Hindlimb muscle (tissue), 1 donor: ENCODE measurements at places on chromosomes 2 and 18. TPM values are rescaled to one million over a fixed set of nuclear protein-coding genes. Genes with fewer than 3 reads are reported as not detected.
A peak's percentile ranks its signal among the peaks of the same experiment; 100 is the strongest.

DSEL gene
- 9.0 TPM for polyA plus RNA-seq

IL1F10 gene
- not detected for polyA plus RNA-seq

SLC39A10 gene
- 21.6 TPM for polyA plus RNA-seq

DTNB gene
- polyA plus RNA-seq, result 4.7 TPM

DNA sequence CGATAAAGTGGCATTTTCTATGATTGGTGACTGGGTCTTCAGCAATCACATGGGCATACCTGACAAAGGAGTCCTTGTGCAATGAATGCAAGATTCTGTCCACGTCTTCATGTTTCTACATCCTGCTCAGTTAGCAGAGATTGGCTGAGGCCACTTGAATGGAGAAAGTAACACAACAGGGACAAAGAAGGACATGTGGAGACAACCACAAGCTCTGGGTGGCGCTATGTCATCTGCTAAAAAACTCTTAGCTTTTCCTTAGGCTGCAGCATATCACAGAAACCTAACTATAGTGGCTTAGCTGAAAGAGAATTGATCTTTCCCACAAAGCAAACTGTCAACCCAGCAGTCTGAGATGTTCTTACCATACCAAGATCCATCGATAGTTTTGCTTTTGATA, 1109.7 kb downstream of the SOCS6 start:
- DNase-seq, result peak; percentile 3

- no peak for DNase-seq
These were observed 128.0 kb downstream of the NFATC1 start for GRCh38 chr18:79523736-79524180.

GRCh38 chr2:197889041-197889440, 84.6 kb downstream of the PLCL1 start:
- DNase-seq, result no peak

GRCh38 chr2:220129391-220129790, 502.0 kb downstream of the SLC4A3 start:
- DNase-seq, result no peak

- DNase-seq, result no peak
These were observed 410.7 kb upstream of the TNP1 start for GRCh38 chr2:217270485-217271121.
